ENCODE measurements at places on chromosomes 7 and 10. TPM values are rescaled to one million over a fixed set of nuclear protein-coding genes. Genes with fewer than 3 reads are reported as not detected.

Gene CTAGE4
- 1.0 TPM for polyA plus RNA-seq

DNA sequence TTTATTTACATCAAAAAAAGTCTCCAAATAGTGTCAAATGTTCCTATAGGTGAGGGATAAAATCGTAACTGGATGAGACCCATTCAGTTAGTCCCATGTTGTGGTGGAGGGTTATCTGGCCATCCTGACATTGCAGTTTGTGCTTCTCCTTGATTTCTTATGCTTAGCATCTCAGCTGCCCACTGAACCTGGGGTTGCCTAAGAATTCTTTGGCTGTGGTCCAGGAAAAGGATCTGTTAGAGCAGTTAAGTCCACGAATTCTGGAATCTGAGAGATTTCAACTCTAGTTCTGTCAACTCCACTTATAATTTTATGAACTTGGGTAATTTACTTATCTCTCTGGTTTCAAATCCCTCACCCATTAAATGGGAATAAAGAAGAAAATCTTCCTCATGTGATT, 1673.4 kb downstream of the REEP3 start:
- no peak for DNase-seq

- no peak for DNase-seq
Observed at GRCh38 chr10:3896161-3896560, 111.2 kb upstream of the KLF6 start.

Gene SH3PXD2A
- 32.0 TPM for polyA plus RNA-seq

GRCh38 chr7:962401-963081, 8.1 kb upstream of the ADAP1 start:
- no peak for DNase-seq

- no peak for DNase-seq
Observed at GRCh38 chr7:26699766-26700165, 164.6 kb downstream of the SKAP2 start.

DNA sequence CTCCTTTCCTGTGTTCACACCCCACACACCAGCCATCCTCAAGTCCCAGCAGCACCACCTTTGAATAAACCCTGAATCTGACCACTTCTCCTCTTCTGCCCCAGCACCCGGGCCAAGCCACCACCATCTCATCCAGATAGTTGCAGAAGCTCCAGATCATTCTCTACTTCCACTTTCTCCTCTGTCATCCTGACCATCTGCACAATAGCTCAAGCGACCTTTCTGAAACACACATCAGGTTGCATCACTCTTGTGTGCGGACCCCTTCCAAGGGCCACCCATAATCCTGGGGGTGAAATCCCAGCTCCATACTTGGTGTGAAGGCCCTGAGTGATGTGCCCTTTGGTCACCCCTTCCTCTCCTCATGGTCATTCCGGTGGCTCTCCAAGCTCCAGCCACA, 187.4 kb upstream of the GALNT17 start:
- DNase-seq: no peak

Gene PRKG1
- polyA plus RNA-seq: 14.9 TPM

DNA sequence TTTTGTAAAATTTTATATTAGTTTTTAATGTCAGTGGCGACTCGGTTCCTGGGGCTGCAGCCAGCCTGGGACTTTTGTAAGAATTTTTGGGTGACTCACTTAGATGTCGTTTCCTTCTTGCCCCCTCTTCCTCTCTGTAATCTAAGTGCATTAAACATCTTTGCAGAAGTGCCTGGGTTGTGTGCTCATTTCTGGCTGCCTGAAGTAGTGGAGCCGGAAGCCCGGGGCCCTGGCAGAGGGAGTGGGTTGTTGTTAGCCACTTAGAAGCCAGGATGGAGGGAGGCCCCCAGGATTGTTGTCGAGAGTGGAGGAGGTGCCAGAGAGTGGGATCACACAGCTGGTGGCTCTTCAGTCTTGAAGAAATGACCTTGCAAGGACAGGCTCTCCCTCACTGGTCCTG, 11.0 kb upstream of the TRIM8 start:
- DNase-seq: no peak

- DNase-seq: no peak
Observed at GRCh38 chr7:5545222-5545914, 121.7 kb upstream of the TNRC18 start.

DNA sequence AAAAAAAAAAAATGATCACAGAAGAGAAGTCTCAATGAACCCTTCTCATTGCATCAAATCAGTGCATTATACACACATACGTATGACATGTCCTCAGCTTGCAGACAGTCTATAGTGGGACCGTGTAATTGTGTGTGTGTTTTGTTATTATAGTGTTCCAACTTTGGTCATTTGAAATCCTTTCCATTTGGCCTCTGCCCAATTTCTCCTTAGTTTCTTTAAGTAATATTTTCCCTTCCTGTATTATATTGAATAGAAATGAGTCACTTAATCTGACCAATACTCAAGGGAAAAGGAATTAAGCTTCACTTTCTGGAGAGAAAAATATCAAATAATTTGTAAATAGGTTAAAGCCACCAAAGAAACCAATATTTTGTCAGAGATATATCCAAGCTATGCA, 415.5 kb upstream of the SORCS1 start:
- DNase-seq: no peak

DNA sequence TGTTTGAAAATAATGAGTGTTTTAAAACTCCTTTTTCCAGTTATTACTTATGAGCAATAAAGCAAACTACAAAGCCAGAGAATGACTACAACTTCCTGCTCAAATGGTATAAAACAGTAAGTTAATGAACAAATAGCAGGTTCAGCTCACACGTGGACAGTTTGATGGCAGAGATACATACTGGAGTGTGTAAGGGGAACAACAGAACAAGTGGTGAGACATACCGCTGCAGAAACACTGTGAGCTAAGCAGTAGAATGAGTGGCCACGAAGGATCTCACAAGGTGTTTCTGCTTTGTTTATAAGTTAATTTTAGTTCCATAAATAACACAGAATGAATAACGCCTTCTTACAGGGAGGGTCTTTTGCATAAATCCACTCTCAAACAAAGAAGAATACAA, 3.0 kb upstream of the MKX start:
- DNase-seq: no peak
